ENCODE measurements at places on chromosomes 7 and 10.

GRCh38 chr7:38928506-38928905 lies 19.5 kb upstream of the VPS41 start:
- DNase-seq: peak; percentile 30

DNA sequence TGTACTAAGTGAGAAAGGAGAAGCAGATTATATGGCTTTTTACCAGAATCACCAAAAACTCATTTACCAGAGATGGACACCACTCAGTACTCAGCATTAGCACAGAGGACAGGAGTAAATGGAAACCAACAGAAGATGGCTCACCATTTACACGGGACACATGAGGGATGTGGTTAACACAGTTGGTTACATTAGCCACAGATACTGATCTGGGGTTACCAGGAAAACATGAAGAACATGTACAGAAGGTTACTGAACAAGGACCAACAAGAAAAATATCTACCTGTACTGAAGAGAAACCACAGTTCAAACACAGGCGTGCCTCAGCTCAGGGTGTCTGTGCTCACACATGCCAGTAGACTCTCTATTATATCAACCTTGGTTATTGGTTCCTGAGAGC lies 1285.8 kb upstream of the SORCS1 start:
- DNase-seq: no peak

- no peak for DNase-seq
Observed at GRCh38 chr10:68238371-68238770, 6.5 kb upstream of the ATOH7 start.

- no peak for DNase-seq
Observed at GRCh38 chr7:33806298-33807154, 98.8 kb upstream of the BMPER start.

DNA sequence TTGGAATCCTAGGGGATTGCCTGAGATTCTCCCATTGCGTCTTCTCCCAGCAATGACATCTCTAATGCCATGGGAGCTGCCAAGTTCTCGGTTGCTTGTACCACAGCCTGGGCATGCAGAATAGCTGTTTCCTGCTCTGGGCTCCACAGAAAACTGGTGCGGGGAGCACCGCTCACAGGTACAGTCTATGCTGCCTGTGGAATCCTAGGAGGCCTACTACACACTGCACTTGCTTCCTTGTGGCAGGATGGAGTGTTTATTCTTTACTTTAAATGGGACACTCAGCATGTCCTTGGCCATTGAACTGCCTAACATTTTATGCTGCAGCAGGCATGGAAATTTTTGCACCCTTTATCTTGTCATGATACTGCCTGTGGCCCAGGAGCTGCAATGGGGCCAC lies 378.8 kb upstream of the SHH start:
- no peak for DNase-seq

- DNase-seq: no peak
Observed at GRCh38 chr7:30635798-30636197, 41.1 kb downstream of the GARS1 start.

- DNase-seq: no peak
Observed at GRCh38 chr7:39406467-39406866, 159.7 kb upstream of the YAE1 start.

DNA sequence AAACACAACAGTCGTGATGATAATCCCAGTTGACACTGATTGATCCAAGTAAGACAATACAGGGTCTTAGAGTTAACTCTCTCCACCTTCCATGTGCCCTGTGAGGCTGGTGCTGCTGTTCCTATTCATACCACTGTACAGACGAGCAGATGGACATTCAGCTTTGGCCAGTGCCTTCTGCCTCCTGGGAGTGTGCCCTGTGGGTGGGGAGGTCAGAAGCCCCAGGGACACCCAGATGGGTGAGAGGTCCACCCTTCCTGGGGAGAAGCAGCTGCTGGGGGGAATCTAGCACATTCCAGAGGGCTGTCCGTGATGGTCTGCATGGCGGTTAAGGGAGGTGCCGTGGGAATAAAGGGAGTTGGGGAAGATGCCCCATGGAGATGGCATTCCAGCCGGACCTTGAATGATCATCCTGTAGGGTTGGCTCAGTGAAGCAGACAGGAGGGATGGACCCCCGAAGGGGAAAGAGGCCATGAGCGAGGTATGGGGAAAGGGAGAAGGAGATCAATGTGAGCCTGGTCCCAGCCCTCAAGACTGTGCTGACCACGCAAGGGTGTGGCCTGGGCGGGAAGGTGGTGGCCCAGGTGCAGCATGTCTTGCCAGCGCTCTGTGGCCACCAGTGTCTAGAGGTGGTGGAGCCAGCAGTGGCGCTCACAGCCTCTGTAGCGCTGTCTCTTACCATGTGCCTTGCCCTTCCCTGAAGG lies 74.0 kb downstream of the ADCY1 start:
- DNase-seq: no peak

All from suppressor macrophage treated with lipopolysaccharide for 1 hour (primary cell).